ENCODE measurements at places on chromosomes 5 and 9.

DNA sequence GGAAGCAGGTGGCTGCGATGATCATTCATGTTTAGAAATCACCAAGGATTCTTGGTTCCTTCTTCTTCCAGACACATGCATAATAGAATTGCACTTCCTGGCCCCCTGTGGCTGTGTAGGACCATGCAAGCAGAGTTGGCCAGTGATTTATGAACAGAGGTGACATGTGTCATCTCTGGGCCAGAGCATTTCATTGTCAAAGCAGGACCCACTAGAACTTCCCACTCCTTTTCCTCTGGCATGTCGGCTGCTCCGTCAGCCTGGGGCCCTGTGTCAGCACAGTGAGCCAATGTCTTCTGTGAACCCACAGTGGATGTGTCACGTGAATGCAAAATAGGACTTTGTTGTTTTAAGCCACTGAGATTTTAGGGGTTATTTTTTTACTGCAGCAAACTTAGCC lies 59.2 kb downstream of the HSD17B3 start:
- no peak for DNase-seq

DNA sequence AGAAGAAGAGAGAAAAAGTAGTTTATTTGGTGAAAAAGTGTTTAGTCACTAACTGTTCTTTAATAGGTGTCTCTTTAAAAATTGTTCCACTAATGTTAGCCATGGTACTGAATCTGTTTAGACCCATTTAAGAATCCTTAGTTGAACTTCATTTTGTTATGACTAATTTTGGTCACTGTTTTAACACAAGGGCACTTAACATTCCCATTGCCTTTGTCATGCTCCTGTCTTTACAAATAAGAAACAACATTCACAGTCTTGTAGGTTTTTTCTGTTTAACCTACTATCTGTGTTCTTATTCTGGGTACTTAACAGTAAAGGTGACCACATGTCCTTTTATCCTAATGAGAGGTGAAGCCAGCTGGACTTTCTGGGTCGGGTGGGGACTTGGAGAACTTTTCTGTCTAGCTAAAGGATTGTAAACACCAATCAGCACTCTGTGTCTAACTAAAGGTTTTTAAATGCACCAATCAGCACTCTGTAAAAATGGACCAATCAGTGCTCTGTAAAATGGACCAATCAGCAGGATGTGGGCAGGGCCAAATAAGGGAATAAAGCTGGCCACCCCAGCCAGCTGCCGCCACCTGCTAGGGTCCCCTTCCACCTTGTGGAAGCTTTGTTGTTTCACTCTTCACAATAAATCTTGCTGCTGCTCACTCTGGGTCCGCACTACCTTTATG lies 116.7 kb downstream of the WDR70 start:
- no peak for DNase-seq

GRCh38 chr5:173029499-173029921 lies 26.6 kb upstream of the CREBRF start:
- DNase-seq = no peak

GRCh38 chr5:160692271-160692670 lies 159.7 kb downstream of the ATP10B start:
- no peak for DNase-seq

DNA sequence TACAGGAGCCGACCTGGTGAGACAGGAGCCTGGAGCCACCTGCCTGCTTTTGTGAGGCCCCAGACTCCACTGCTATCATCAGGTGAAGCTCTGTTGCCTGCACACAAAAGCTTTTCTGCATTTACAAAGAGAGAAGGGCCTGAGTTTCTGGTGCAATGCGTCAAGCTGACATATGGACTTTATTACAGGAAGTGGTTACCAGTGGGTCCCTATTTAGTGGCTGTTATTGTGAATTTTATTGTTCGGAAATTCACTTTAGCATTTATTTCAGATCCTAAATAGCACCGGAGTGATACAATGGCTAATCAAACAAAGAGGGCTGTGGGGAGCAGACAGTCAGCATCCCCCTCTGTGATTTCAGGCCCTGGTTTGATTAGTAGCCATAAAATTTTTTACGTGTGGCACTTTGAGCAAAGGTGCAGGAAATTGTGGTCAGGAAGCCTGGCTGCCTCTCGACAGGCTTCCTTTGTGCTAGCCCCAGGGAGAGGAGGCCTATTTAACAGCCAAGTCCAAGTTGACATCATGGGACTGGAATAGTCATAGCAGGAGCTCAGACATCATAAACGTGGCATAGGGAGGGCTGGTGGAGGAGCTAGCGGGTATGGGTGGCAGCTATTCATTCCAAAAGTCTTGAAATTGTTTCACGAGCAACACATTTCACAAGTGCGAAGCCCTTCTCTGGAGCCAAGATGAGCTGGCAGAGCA lies 8.4 kb downstream of the TGFBI start:
- DNase-seq = no peak

GRCh38 chr5:177494346-177495195 lies 2.8 kb downstream of the PDLIM7 start:
- no peak for DNase-seq

DNA sequence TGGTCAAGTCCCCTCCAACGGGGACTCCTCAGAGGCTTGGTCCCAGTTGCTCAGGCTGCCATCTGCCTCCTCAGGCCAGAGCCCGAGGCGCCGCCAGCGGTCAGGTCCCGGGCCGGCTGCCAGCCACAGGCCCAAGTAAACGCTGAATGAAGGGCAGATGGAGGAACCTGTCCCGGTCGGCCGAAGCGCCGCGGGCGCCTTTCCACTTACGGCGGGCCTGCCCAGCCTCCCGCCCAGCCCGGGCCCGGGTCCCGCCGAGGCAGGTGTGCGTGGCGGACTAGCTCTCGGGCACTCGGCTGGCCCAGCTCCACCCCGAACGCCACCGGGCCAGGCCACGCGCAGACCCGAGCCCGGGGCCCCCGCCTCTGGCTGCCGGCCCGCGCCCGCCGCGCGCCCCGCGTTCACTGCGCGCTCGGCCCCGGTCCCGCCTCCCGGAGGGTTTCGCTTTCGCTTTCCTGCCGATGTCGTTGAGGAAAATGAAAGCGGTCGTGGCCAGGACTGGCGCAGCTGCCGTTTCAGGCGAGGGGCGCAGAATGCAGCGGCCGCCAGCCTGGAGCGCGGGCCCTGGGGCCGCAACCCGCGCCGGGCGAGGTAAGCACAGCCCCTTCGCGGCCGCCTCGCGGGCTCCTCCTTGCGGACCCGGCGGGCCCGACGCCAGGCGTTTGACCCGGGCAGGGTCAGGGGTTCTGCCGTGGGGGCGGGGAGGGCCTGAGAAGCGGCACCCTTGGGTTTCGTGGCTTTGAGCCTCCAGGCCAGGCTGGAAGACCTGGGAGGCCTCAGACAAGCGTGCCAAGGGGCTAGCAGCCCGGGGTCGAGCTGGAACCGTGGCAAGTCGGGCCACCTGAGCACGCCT lies 41.2 kb downstream of the SLC22A5 start:
- DNase-seq = peak; percentile 64

- DNase-seq = no peak
These were observed 33.5 kb upstream of the SNAPC3 start for GRCh38 chr9:15389173-15389572.

DNA sequence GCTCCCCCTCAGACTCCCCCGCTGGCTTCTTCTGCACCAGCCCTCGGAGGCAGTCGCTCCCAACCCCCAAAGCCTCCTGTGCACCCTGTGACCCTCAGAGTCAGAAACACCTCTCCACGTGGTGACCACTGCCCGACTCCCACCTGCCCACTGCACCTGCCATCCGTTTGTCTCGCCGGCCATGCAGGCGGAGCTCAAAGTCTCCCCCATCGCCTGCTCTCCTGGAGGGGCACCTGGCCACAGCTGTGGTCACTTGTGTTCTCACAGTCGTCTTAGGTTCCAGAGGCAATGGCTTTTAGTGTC lies 38.2 kb downstream of the MRPL36 start:
- no peak for DNase-seq

DNA sequence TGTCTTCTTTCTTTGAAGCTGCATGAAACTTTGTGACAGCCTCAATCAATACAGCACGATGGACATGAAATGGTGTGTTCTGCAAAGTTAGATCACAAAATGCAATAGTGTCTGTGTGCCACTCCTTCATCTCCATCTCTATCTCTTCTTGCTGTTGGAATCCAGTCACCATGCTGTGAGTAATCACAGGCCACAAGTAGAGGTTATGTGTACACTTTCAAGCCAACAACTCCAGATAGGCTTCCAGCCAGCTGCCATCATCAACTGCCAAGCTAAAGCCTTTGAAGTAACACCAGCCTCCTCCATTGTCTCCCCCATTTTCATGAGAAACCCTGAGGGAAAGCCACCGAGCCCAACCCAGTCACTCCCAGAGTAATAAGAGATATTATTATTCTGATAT lies 360.6 kb downstream of the PTPRD start:
- no peak for DNase-seq

- DNase-seq = no peak
These were observed 18.8 kb upstream of the KIF2A start for GRCh38 chr5:62287237-62287636.

GRCh38 chr5:96473155-96473554 lies 40.1 kb upstream of the PCSK1 start:
- DNase-seq = no peak

DNA sequence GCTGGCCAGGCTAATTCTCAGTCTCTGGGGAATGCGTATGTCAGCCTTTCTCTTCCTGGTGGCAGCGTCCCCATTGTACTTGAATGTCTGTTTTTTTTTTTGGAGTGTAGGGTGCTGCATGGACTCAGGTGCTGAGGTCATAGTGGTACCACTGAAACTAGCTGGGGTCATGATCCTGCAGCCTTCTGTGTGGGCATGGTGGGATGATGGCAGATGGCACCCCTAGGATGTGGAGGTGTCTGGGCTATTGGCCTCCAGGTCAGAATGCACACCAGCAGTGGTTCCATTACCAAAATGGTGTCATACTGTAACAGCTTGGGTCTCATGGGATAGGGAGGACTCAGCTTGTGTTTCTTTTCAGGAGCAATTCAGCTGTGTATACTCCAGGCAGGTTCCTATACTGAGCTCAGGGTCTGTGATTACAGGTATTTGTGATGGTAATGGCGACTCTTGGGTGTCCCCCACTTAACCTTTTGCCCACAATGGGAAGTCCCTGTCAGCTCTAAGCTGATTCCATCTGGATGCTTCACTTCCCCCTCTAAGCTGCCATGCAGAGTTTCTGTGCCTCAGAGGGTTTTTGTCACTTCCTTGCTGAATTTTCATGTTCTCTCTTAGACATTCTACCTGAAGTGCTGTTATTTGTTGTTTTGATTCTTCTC lies 17.9 kb downstream of the HSD17B4 start:
- no peak for DNase-seq

GRCh38 chr9:112168197-112168596 lies 6.9 kb downstream of the SUSD1 start:
- no peak for DNase-seq

DNA sequence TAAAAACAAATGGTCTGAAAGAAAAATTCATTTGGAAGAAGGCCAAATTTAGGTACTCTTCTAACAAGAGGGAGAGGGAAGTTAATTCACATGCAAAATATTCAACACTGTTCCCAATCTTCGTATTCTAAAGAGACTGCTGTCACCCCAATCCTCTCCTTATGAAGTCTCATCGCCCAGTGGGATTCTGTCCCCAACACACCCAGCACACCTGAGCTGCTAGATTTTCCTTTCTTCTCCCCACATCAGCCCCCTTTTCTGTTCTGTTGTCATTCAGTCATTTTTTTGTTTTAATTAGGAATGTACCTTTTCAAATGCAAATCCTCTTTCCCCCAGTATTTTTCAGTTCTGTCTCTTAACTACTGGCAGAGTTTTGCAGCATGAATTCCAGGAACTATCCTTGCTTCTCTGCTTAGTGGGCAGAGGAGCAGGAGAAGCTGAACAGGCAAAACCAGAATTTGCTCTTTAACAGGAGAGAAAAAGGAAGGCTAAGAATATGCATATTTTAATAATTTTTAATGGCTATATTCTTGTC lies 366.9 kb downstream of the MAN2A1 start:
- DNase-seq = no peak

GRCh38 chr5:169650701-169651331 lies 13.7 kb downstream of the DOCK2 start:
- DNase-seq = no peak

- no peak for DNase-seq
These were observed 22.8 kb downstream of the SMIM3 start for GRCh38 chr5:150801117-150801927.

GRCh38 chr5:68683632-68684036 lies 410.2 kb upstream of the SLC30A5 start:
- no peak for DNase-seq

DNA sequence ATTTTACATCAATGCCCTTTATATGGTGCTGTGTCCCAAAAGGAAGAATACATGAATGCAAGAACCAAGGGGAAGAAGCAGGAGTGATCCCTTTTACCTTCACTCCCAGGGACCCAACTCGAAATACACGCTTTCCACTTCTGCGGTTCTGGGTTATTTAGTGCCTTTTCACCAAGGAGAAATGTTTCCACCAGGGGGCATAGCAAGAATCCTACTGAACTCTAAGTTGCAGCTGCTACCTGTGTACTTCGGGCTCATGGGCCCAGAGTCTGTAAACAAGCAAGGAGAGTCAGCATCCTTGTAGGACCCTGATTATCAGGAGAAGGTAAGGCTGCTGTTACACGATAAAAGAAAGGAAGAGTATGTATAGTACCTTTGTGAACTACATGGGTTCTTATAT lies 45.7 kb downstream of the DPYSL3 start:
- no peak for DNase-seq

DNA sequence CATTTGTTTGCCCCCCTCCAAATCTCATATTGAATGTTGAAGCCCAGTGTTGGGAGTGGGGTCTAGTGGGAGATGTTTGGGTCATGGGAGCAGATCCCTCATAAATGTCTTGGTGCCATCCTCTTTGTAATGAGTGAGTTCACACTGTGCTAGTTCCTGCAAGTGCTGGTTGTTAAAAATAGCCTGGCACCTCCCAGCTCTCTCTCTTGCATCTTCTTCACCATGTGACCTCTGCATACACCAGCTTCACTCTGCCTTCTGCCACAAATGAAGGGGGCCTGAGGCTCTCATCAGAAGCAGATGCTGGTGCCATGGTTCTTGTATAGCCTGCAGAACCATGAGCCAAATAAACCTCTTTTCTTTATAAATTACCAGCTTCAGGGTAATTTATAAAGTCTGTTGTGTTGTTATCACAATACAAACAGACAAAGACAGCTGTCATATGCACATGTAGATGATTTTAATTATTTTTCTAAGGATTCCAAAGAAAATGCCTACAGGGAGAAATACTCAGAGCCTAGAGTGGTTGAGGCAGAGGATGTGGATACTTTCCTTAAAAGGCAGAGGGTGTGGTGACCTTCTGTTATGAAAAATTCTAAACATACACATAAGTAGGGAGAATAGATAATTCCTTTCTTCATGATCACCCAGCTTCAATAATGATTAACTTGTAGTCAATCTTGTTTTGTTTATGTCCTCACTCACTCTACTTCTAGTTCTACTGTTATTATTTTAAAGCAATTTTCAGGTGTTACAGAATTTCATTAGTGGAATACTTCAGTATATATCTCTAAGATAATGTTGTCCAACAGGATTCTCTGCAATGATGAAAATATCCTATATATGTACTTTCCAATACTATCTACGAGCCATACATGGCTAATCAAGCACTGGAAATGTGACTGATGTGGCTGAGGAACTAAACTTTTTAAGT lies 75.1 kb upstream of the RANBP6 start:
- no peak for DNase-seq

- peak; percentile 37 for DNase-seq
These were observed at the start of gene TMEM232 for GRCh38 chr5:110726249-110727024. Gene TMEM232 (minus strand): TSS chr5:110726671. CDS start chr5:110667352, 59,319 bp downstream.

GRCh38 chr5:168920019-168920810 lies 341.0 kb upstream of the PANK3 start:
- no peak for DNase-seq

Measured in stimulated activated CD4-positive, alpha-beta T cell treated with anti-CD3 and anti-CD28 coated beads, Interleukin-15, amount 100 ng/mL, for 1 hour (primary cell).